ENCODE measurements at places on chromosomes 7 and 10. TPM values are rescaled to one million over a fixed set of nuclear protein-coding genes. Genes with fewer than 3 reads are reported as not detected.

The NEUROD6 gene
- polyA plus RNA-seq: not detected

The MRC1 gene
- polyA plus RNA-seq: 0.24 TPM

The CC2D2B gene
- not detected for polyA plus RNA-seq

The VAX1 gene
- polyA plus RNA-seq: not detected

The CRPPA gene
- polyA plus RNA-seq: 0.03 TPM

DNA sequence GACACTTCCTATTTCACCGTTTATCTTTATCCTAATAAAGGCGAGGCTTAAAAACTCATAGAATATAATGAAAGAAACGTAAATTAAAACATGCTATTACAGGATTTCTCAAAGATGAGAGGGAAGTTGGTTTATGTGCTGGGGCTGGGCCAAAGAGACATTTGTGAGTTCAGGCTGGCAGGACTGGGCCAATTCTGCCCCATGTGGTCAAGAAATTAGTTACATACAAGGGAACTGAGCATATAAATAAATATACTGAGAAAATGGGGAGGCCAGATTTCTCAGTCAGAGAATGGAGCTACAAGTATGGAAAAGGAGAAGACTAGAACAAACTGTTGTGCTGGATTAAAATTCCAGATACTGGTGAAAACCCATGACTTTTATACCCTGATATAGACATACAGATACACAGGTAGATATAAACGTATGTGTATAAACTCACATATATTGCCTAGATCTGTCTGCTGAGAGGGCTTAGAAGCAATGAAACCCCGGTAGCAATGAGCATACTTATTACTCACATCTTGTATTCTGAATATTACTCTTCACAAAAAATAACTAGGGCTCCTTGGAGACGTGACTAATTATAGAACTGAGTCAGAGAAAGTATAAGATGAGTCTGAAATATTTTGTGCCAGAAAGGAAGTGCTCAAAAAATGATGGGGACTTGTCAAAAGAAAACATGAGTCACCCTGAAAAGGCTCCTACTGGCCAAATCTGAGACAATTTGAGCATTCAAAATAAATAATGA is 155.7 kb upstream of the FGFR2 start:
- DNase-seq: no peak

DNA sequence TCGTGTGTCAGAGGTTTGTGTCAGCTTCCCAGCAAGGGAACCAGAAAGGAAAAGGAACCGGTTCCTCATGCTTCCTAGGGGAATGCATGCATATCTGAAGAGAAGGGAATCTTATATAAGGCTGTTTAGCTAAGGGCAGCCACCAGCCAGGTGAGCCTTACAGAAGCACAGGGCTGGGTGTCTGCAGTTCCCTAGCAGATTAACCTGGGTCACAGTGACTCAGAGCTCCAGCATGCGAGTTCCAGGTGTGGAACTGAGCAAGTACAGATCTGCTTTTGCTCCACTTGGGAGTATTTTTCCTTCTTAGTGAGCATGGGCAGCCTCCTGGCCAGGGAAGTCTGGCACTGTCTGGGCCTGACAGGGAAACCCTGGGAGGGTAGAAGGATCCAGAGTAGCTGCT is 957 bp upstream of the ANKRD2 start:
- DNase-seq: no peak

DNA sequence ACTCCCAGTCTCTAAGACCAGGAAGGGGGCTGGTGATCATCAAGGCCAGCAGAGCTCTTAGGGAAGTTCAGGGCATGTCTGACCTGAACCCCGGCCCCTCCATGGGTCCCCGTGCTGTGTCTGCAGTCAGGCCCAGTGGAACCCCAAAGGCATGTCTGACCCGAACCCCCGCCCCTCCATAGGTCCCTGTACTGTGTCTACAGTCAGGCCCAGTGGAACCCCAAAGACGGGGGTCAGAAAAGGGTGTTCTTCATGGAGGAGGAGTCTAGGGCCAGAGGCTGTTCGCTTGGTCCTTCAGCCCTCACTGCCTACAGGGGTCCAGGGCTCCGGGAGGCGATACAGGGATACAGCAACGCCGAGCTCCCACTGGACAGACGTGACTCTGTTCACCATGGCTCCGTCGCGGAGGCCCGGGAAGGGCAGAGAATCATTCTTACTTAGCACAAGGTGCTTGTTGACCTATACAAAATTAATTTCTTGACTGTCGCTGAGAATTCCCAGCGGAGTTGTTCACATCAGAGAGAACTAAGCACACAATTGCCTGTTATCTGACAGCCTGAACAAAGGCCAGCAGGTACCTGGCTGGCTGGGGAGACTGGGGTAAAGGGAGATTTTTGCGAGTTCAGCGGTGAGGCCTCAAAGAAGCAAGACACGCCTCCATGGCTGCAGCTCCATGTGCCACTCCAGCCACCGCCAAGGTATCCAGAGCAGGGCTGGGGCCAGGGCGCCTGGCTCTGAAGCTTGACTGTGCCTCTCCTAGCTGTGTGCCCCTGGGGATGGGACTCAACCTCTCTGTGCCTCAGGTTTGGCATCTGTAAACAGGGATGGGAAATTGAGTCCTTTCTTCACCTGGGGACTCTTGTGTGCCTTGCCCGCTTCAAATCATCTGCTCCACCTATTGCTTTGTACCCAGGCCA is 26.8 kb downstream of the EN2 start:
- no peak for DNase-seq

- DNase-seq: no peak
Measured at GRCh38 chr10:132542819-132543218, 5.2 kb downstream of the INPP5A start.

DNA sequence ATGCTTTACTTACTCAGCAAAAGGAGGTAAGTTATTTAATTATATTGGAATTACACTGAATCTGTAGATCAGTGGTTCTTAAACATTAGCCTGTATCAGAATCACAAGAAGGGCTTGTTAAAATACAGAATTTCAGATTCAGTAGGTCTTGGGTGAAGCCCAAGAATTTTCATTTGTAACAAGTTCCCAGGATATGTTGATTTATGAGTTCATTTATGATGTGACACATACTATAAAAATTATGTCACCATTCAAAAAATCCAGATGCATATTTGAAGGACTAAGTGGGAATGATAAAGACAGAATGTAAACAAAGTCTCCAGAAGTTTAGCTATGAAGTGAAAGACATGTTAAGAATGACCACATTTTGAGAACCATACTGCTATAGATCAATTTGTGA is 52.3 kb downstream of the HECTD2 start:
- no peak for DNase-seq

GRCh38 chr7:21476429-21476828 is 48.5 kb downstream of the SP4 start:
- DNase-seq: no peak

DNA sequence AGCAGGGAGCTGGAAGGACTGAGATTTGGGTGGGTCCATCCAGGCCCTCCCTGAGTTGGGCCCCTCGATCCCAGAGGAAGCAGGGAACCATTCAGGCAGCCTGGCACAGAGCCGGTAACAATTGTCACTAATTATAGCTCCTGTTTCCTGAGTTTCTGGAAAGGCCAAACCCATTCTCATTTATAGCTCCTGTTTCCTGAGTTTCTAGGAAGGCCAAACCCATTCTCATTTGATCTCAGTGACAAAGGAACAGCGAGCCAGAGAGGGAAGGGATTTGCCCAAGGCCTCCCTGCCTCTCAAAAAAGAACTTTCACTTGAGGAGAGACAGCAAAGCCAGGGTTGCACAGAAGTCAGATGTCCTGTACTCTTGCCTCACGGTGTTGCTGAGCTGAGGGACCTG is 521.9 kb downstream of the TYW1 start:
- DNase-seq: no peak

DNA sequence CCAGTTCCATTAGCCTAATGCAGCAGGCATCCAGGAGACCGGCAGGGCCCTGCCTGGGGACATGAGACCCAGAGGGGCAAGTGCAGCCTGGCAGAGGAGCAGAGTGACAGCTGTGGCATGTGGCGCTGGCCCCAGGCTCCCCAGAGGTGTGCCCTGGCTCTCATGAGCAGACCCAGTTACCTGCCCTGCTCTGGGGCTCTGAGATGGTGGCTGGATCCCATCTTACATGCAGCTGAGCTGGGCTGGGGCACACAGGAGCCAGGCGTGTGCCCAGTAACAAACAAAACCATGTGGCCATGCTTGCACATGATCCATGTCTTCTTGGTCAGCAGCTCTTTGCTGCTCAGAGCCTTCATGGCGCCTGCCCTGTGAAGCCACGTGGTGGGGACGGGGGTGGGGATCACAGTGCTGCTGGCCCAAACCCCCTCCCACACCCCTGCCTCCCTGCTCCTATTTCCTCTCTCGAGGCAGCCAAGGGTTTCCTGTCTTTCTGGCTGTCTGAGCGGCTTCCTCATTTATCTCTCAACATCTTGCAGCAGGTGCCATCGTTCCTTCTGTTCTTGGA is 40.3 kb upstream of the GTF2I start:
- DNase-seq: peak; percentile 41

DNA sequence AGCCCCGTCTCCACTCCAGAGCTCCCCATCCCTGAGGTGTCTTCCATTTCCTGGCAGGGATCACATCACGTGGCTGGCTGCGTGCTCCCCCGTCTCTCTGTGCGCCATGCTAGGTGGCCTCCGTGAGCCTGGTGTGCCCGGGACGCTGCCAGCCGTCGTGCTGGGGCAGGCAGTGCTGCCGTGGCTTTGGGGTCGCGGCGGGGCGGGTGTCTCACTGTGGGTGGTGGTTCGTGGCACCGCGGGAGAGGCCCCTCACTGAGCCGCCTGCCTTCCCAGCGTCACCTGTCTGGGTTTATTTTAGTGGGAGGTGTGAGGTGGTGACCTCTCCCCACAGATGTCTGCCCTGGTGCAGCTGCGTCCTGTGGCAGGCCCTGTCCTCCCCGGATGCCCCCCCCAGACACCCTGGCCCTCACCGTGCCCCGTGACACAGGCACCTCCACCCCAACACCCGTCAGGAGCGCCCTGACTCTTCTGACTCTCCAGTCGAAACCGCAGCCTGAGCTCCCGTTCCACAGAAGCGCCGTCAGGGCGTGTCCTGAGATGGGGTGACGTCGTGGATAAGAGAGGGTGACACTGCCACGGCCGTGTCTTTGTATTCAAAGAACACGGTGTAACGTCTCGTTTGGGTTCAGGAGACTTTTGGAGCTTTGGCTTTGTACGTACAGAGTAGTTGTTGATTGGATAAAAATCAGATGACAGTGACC is 18.0 kb downstream of the GET4 start:
- no peak for DNase-seq

DNA sequence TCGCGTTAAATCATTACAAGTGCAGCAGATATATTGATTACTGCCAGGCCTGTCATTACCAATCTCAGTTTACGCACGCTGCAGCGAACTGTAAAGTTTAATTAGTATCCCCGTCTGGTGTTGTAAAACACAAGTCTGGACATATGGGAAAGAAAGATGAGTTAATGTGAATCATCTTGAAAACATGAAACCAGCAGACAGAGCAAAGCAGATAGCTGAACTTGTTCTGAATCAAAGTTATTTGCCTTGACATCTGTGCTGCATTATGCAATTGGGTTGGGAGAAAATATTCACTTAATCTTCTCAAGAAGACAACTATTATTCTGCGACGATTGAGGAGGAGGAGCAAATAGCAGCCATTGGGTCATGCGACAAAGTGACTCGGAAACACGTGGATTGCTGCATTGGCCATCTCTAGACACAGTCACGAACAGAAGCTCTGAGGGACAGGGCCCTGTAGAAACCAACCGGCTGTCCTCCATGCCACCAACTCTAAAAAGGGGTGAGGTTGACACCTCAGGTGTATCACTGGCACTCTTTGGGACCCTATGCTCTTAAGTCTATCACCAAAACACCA is 156.3 kb upstream of the C7orf33 start:
- DNase-seq: no peak

DNA sequence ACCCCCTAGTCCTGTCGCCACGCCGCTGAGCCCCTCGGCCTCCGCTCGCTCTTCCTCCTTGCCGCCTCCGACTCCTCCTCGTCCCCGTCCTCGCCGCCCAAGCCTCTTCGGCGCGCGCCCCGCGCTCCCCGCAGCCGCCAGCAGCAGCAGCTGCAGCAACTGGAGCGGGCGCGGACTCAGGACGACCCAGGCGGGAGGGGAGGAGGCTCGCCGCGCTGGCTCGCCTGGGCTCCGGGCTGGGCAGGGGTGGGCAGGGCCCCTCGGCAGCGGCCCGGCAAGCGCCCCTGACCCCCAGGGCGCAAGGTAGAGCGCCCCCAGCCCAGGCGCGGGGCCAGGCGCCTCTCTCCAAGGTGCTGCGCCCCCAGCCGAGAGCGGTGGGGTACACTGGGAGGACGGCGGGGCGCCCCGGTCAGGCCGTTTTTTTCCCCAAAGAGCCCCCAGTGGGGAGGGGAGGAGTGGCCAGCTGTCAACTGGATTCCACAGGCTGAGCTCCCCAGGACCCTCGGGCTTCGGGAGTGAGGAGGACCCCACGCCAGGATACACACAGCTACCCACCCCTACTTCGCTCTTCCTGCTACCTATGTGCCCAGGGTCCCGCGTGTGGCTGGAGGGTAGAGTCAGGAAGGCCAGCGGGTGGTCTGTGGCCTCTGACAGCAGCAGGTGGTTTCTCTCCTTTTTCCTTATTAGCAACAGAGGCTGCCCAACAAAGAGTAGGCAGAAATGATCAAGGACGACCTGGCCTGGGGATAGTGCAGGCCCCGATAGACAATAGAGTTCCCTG is 903 bp upstream of the KCNMA1 start:
- no peak for DNase-seq

GRCh38 chr10:101493249-101493648 is 94.8 kb downstream of the POLL start:
- no peak for DNase-seq

- DNase-seq: no peak
Measured at GRCh38 chr7:18927134-18927533, 190.3 kb downstream of the TWIST1 start.

GRCh38 chr7:138137423-138138171 is 61.3 kb downstream of the AKR1D1 start:
- DNase-seq: no peak

GRCh38 chr10:126500866-126501265 is 112.6 kb upstream of the ADAM12 start:
- DNase-seq: no peak

DNA sequence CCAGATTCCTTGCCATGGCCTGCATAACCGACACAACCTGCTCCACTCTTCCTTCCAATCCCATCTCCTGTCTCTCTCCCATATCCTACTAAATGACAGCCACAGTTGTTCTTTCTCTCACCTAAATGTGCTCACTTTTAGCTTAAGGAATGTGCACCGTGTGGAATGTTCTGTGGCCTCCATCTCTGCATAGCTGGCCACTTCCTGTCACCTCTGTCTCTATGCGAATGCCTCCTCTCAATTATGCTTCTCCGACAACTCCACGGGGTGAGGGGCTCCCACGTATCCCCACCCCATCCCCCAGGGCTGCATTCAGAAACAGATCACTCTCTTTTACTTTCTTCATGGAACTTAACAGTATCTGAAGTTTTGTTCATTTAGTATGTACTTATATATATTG is 110.7 kb downstream of the RAB18 start:
- no peak for DNase-seq

DNA sequence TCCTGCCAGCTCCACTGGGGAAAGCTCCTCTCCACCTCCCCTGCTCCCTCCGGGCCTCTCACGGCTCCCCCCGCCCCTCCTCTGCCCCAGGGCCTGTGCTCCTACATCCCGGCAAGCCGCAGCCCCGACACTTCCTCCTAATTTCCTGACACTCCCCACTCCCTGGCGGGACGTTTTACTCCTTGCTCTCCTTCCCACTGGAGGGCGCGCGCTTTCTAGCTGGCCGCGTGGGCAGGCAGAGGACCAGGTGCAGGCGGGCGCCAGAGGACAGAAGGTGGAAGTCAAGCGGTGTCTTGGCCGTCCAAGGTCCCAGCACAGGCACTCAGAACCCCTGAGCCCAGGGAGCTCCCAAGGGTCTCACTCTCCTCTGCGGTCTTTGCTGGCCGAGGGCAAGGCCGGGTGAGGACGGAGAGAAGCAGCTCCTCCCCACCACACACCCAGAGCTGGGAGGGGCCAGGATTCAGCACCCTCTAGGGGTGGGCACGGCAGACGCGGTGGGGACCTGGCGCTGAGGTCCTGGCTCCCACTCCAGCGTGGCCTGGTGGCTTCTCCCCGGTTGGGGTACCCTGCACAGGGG is 19.1 kb downstream of the ADAM8 start:
- no peak for DNase-seq

Data from CD4-positive, CD25-positive, alpha-beta regulatory T cell (primary cell).